GM06990 (cell line): ENCODE measurements at places on chromosomes 13 and 19.

GRCh38 chr13:72953391-72953965 is 105.3 kb upstream of the KLF5 start:
- no peak for DNase-seq

DNA sequence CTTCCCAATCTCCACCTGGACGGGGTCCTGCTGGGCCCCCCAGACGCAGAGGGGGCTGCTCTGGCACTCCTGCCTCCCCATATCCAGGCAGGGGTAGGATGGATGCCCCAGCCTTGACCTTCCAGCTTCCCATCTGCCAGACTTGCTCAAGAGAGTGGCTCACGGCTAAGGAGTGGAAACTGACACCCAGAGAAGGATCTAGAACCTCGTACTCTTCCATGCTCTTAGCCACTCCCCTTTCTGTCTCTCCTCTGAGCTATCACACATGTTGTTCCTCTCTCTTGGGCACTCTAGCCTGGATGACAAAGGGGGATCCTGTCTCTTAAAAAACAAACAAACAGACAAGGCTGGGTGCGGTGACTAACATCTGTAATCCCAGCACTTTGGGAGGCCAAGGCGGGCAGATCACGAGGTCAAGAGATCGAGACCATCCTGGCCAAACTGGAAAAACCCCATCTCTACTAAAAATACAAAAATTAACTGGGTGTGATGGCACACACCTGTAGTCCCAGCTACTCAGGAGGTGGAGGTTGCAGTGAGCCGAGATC is 12.2 kb upstream of the FUT5 start:
- DNase-seq, result no peak

GRCh38 chr19:4713384-4713951 is 10.2 kb downstream of the DPP9 start:
- no peak for DNase-seq

DNA sequence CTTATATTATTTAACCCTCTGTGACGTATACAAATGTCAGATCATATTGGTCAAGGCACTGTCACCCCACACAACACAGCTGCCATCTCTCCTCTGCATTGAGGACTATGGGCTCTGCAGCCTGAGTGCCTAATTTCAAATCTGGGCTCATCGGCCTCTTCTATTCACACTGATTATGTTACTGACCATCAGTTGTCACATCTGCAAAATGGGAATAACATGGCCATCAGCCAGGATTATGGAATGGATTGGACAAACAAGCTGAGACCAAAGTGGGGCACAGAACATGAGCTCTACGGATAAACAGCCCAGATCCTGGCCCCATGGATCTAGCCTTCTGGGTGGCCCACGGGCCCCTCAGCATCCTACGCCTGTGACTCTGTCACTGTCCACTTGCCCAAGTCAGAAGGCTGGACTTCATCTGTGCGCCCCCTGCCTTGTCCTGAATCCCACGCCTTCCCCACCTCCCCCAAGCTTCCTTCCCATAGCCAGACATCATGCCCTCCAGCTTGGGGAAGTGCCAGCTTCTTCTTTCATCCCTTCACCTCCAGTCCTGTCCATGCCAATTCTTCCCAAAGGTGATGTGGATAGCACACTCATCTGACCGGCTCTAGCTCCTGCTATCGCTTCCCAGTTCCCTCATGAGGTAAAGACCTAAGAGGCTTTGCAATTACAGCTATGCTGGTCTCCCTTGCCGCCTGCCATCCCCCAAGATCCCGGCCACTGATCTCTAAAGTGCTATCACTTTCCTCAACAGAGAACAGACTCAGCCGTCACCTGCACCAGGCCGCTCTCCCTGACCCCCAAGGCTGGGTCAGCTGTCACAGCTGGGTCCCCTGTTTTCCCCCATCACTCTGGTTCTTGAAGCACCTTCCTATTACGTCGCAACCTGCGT is 872 bp downstream of the FARSA start:
- DNase-seq, result no peak
